NCI-H460 (cell line): ENCODE measurements at places on chromosomes 4 and X.

DNA sequence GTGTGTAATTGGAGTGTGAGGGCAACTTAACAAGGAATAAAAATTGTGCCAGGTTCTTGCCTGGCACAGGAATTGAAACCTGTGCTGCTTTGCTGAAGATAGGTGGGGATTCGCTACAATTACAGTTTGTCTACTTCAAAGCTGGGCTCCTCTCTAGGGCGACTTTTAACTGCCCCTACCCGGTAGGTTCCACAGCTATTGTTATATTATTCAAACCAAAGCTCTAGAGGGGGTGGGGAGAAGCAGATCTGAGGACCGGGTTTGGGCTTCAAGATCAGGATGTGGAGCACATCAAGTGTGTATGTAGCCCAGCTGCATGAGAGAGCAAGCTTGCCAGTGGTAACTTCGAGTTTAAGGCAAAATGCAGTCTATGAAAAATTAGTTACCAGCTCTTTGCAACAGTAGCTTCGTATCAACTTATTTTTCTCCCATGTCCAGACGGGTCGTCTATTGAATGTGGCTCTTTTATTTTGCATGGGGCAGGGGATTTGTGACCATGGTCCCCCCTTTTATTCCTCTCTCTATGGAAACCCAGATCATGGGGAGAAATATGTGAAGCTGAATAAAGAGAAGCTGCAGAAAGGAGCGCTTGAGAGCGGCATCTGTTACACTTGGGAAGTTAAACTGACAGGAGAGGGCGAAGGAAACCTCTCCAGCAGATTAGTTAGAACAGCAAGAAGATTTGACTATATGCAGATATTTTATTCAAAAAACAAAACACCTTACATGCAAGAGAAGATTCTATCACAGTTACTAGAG, 3.2 kb upstream of the POU3F4 start:
- no peak for DNase-seq

GRCh38 chr4:111018216-111018615, 395.3 kb upstream of the PITX2 start:
- DNase-seq, result no peak

DNA sequence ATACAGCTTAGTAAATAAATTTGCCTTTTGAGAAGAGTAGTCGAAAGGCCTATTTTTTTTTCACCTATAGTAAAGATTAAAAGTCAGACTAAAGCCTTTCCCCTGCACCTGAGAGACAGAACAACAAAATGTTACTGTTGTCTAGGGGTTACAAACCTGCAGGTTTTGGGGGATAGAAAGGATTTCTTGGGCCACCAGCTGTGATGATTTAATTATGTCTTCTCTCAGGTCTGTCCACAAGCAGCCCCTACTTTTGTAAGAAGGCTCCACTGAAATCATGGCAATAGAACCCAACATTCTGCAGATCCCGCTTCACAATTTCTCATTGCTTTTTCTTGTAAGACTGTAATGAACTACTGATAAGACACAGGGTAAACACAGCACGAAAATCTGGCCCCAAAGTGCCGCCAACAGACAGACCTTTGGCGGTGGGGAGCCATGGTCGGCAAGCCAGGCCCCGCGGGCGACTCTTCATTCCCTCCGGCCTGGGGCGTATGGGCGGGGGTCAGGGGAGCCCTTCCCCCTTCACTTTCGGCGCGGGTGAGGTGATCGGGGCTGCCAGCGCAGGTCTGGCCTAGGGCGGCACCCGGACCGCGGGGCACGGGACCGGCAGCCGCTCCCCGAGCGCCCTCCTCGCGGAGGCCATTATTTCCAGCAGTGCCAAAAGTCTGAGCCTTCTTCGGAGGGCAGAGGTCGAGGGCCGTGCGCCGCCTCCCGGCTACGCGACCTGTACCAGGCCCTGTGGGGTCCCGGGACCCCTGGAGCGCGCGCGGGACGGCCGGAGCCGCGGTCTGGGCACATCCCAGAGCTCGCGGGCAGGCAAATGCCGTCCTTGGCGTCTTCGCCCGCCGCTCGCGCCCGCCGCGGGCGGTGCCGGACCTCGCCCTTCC, 812 bp upstream of the KDM6A start:
- no peak for DNase-seq

- no peak for DNase-seq
These were observed 96.5 kb downstream of the SLC2A9 start for GRCh38 chr4:9924750-9925149.

- DNase-seq, result no peak
These were observed 76.6 kb downstream of the CASK start for GRCh38 chrX:41846714-41847113.

- DNase-seq, result no peak
These were observed 57.8 kb downstream of the KIAA0232 start for GRCh38 chr4:6840062-6840976.

- no peak for DNase-seq
These were observed 87.9 kb downstream of the BCOR start for GRCh38 chrX:40009890-40010289.

- no peak for DNase-seq
These were observed 249.2 kb downstream of the COL25A1 start for GRCh38 chr4:109053257-109053656.

DNA sequence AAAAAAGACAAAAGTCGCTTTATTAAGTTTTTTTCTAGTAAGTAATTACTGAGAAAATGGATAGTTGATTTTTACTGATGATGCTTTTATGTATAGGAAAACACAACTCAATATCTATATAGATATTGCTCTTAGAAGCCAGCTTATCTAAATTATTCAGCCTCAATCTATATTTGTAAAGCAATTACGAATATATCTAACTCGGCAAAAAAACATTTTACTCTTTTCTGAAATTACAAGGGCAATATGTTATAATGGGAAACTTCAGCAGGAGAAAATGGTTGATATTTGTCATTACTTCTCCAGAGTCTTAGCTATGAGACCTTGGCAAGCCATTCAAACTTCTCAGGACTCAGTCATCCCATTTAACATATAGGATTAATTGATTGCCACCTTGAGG, 228.5 kb downstream of the SLC7A11 start:
- DNase-seq, result no peak

- DNase-seq, result no peak
These were observed 17.8 kb downstream of the CTBP1 start for GRCh38 chr4:1230971-1231636.

GRCh38 chr4:110902500-110902899, 279.6 kb upstream of the PITX2 start:
- DNase-seq, result no peak

DNA sequence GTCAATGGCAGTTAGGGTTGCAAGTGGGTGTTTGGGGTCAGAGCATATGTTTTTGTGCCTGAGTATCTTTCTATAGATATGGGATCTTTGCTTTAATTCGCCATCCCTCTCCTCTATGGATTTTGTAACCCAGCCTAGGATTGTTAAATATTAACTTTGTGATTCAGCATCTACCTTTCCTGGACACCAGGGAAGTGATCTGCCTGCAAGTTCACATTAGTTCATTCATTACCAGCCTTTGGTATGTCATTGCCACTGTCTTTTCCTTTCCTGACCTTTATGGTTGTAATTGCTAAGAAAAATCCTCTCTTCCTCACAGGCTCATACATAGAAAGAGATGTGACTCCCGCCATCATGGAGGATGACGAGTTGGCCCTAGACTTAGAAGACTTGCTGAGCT, 73.8 kb downstream of the KIT start:
- DNase-seq, result no peak

DNA sequence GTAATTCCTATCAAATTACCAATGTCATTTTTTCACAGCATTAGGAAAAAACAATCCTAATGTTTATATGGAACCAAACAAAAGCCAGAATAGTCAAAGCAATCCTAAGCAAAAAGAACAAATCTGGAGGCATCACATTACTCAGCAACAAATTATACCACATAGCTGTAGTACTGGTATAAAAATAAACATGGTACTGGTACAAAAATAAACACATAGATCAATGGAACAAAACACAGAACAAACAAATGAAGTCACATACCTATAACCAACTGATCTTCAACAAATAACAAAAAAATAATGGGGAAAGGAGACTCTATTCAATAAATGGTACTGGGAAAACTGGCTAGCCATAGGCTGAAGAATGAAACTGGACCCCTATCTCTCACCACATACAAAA, 37.4 kb downstream of the PPA2 start:
- no peak for DNase-seq
